ENCODE measurements at places on chromosomes 4 and X.

DNA sequence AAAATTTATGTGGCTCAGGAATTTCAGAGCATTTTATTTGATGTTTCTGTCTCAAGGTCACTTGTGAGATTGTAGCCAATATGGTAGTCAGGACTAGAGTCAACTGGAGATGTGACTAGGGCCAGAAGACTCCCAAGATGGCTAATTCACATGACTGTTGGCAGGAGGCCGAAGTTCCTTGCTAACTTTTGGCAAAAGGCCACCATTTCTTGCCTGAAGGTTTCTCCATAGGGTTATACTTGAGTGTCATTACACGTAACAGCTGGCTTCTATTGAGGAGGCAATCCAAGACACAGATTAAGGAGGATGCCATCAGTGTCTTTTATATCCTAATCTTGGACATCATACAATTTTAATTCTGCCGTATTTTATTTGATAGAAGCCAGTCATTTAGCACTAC lies 162.3 kb upstream of the MAOA start:
- DNase-seq: no peak

DNA sequence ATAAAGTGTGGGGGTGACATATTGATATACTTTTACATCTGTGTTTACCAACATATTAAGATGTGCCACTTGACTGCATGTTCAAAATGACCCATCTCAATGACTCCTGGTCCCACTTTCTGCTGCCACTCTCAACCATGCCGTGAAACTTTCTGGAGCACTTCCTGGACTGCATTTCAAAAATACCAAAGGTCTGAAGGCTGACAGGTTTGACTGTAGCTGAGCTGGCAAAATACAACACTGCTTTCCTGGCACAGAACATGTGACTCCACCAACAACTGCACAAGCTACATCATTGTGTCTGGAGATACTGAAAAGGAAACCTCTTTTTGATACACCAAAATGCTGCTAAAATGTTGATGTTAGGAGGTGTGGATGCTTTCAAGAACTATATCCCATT lies 184.8 kb downstream of the UNC5C start:
- no peak for DNase-seq

- no peak for DNase-seq
Measured at GRCh38 chr4:186630128-186630527, 74.8 kb upstream of the MTNR1A start.

GRCh38 chr4:107036584-107037198 lies 578 bp upstream of the DKK2 start:
- no peak for DNase-seq

DNA sequence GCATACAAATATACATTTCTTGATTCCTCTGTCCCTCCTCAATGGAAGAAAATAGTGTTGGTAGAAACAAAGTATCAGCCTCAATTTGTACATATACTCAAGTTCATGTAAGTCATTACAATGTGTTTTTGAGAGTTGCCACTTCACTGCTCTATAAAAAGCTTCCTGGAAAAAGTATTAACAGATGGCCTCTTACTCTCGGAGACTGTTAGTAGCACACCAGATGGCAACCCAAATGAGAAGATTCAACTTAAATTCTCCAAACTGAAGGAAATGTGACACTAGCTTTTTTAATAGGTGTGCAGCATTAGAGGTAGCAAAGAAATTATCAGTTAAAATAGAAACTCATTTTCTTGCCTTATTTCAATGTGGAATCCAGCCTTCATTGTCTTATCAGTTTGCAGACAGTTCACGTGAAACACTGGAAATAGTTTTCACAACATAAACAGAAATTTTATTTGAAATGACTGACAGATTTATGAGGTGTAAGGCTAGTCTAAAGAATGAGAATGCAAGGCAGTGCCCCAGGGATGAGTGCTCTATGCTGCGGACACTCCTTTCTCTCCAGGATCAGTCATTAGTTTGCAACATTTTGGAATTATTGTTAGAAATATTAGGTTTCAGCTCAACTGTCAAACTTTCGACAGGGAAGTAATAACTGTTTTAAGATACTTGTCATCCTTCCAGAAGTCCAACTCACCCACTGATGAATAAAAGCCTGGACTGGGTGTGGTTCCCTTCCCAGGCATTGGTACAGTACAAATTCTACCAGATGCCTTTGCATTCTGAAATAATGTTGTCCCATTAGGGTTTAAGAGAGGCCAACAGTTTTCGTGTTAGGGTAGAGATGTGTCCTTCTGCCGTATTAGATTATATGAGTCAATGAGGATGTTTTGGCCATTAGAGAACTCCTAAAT lies 50.9 kb downstream of the IDS start:
- no peak for DNase-seq

DNA sequence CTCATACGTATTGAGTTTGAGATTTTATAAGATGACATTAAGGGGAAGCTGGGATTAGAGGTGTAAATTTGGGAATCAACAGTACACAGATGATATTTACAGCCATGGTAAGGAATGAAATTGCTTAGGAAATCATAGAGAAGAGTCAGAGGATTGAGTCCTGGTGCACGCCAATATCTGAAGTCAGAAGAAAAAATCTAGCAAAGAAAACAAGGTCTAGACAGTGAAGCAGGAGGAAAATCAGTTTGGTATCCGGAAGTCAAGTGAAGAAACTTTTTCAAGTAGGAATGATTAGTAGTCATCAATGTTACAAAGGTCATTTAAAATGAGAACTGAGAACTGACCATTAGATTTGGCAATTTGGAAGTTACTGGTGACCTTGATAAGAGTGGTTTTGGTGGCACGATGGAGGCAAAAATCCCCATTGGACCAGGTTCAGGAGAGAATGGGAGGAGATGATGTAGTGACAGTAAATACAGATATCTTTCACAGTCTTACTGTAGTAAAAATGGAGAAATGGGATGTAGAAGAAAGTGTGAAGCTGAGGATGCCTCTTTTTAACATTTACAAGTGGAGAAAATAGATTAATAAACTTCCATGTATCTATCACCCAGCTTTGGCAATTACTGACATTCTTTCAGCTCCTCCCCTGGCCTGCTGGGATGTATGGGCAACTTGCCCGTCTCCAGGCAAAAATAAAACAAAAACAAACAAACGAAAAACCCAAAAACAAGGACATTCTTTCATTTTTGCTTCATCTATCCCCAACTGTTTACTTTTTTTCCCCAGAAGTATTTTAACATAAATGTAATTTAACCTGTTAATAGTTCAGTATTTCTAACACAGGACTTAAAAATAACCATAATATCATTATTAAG lies 11.4 kb upstream of the GPR34 start:
- DNase-seq: no peak

DNA sequence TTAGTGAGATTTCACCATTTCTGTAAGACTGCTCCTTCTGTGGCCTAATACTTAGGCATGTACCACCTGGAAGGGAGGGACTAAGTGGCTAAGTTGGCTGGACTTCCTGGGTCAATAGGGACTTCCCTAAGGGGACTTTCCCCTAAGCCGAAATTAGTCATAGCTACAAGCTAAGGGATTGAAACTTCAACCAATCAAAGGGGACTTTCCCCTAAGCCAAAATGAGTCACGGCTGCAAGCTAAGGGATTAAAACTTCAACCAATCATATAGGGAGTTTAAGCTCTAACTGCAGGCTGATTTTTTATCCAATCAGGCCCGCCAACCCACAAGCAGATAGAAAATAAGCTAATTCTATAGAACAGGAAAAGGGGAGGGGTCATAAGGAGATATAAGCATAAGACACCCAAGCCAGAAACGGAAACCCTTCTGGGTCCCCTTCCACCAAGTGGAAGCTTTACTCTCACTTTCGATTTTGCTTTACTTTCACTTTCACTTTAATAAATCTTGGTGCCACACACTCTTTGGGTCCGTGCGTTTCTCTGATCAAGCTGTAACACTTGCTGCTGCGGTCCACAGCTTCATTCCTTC lies 382.8 kb downstream of the KLHL4 start:
- DNase-seq: peak; percentile 0

- DNase-seq: no peak
Measured at GRCh38 chr4:163063891-163064290, 102.8 kb downstream of the NAF1 start.

GRCh38 chr4:103786014-103786413 lies 66.2 kb upstream of the TACR3 start:
- DNase-seq: no peak

DNA sequence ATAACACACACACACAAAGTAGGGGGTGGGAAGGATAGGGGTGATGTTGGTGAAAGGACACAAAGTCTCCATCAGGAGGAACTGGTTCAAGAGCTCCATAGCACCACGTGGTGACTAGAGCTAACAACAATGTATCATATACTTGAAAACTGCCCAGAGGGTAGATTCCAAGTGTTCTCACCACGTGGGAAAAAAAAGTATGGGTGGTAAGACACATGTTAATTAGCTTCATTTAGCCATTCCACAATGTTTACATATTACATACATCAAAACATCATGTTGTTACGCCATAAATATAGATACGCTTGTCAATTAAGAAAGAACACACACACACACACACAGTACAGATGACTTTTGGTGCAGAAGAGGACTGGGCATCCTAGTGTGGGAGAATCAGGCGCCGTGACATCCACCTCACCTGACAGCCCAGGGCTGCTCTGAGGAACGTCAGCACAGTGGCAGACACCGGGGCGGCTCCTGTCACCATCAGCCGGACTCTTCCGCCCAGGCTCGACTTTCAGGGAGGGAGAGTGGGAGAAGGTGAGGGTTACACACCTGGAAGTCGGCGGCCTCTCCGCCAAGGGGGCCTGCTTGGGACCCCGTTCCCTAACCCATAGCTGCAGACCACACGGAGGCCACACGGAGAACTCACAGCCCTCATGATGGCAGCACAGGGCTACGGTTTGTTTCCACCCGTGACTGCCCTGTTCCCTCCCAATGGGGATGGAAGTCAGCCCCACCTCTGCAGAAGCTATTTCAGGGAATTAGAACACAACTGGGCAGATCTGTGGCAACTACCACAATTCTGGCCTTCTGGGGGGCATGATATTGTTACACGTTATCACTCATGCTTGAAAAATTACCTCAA lies 31.8 kb upstream of the CENPU start:
- no peak for DNase-seq

DNA sequence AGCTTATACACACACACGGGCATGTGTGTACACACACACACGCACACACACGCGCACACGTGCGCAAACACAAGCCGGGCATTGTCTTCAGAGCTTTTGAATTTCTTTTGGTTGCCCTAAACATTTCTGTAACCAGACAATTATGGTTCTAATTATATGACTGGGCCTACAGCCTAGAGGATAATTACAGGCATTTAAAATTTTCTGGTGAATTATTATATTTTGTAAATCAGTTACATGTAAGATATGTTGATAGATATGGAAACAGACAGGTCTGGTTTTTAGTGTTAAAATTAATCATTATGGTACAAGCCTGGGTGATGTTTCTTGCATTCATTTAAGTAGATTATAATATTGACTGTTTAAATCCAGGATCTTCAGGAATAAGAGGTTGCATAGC lies 1120.5 kb downstream of the ADGRL3 start:
- no peak for DNase-seq

DNA sequence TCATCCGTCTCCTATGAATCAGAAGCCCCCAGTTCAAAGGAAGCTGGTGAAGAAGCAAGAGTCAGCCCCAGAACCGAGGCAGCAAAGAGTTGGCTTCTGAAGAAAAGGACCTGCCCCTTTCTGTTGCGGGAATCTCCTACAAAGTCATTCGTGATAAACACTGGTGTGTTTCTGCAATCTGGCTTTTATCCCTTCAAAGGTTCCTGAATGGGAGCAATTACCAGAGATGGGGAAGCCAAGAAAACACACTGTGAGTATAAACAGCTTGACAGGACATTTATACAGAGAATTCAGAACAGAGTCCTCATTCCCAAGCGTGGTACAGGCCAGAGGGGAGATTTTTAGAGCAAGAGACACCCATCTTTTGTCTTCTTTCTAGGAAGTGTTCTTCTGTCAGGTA lies 226.8 kb upstream of the LNX1 start:
- DNase-seq: no peak

GRCh38 chr4:156638334-156638733 lies 333.3 kb downstream of the PDGFC start:
- DNase-seq: no peak

- no peak for DNase-seq
Measured at GRCh38 chr4:145720656-145721055, 40.7 kb downstream of the C4orf51 start.

GRCh38 chrX:153967536-153968224 lies 3.9 kb downstream of the HCFC1 start:
- DNase-seq: no peak

- DNase-seq: no peak
Measured at GRCh38 chr4:76902233-76902890, 4.4 kb upstream of the SOWAHB start.

GRCh38 chr4:66681962-66682361 lies 863.3 kb downstream of the CENPC start:
- DNase-seq: no peak

GRCh38 chr4:145195167-145195952 lies 15.0 kb upstream of the OTUD4 start:
- no peak for DNase-seq

DNA sequence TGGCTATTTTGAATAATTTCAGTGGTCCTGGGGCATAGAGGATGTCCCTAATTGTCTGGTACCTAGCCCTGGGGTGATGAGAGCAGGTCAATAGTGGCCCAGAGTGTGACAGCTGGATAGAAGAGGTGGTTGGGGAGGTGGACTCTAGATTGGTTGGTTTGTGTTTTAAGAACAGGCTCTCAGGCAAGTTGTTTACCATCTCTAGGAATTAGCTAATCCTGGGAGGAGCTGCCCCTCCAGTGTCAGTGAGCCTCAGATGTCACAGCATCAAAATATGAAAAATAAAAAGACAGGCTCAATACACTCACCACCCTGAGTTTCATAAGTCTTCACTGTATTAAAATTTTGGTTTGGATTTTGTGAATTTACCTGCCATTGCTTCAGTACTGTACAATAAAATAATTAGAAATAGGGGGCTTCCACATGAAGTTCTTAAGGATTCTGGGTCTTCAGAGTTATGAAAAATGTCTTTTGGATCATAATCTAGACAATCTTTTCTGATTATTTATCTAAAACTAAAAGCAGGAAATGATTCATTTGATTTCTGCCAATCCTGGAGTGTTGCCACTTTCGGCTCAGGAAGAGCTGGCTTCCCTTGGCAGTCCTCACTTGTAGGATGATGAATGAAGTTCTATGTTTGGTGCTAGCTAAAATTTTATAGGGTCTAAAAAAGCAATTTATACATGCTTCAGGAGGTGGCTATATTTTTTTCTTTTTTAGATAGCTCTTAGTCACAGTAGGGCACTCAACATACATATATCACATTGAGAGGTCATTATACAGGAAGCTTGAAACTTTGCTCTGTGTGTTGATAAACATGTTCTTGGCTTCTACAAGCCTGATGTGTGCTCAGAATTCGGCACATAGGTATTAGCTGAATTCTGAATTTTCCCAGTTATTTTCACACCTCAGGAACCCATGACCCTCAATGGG lies 395.1 kb downstream of the RAB28 start:
- no peak for DNase-seq

GRCh38 chr4:36763814-36764213 lies 480.7 kb upstream of the NWD2 start:
- DNase-seq: no peak

GRCh38 chr4:149549911-149550310 lies 265.7 kb downstream of the IQCM start:
- no peak for DNase-seq

- no peak for DNase-seq
Measured at GRCh38 chr4:148574502-148574901, 132.3 kb upstream of the NR3C2 start.

- DNase-seq: no peak
Measured at GRCh38 chr4:158268553-158268952, 58.3 kb downstream of the TMEM144 start.
